ENCODE measurements at places on chromosomes 12 and 14. TPM values are rescaled to one million over a fixed set of nuclear protein-coding genes. Genes with fewer than 3 reads are reported as not detected.
A peak's percentile ranks its signal among the peaks of the same experiment; 100 is the strongest.

DNA sequence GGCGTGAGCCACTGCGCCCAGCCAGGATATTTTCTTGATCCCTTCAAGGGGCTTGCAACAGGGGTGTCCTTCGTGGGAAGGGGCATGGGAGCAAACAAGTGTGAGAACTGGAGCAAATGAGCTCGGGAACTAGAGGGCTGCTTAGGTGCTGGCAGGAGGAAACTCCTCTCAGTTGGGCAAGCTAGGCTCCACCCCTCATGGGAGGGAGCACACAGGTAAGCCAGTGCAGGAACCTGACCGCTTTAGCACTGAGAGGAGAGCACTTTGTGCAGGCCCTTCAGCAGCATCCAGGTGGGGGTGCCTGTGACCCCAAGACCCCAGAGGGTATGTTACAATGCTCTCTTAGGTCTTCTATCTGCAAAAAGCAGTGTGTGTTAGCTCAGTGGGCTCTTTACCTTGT, 755.4 kb upstream of the MDGA2 start:
- no peaks in the 10 kb centered on the region for H3K4me1 ChIP-seq
- no peak overlapping the region for H3K4me3 ChIP-seq
- no peak for DNase-seq
- no peaks in the 10 kb centered on the region for H3K36me3 ChIP-seq
- H3K27ac ChIP-seq = no peak overlapping the region

GRCh38 chr14:74980398-74980730, 22.4 kb upstream of the EIF2B2 start:
- H3K4me1 ChIP-seq = peaks cover 73% of the 10 kb centered on the region
- no peak overlapping the region for H3K4me3 ChIP-seq
- peak overlapping the region; percentile 90 for H3K27ac ChIP-seq

Gene FAIM2
- total RNA-seq = 2.8 TPM

Gene IAPP
- total RNA-seq = not detected

- DNase-seq = no peak
- peak overlapping the region; percentile 90 for H3K27ac ChIP-seq
- no peaks in the 10 kb centered on the region for H3K27me3 ChIP-seq
- no peaks in the 10 kb centered on the region for H3K36me3 ChIP-seq
- peak overlapping the region; percentile 92 for H3K4me3 ChIP-seq
- H3K4me1 ChIP-seq = peaks cover 36% of the 10 kb centered on the region
These were observed 1.4 kb downstream of the PPM1A start for GRCh38 chr14:60250257-60251035.

Gene TBC1D30
- total RNA-seq = 19.0 TPM

- H3K4me3 ChIP-seq = no peak overlapping the region
- H3K36me3 ChIP-seq = no peaks in the 10 kb centered on the region
- DNase-seq = no peak
- H3K27ac ChIP-seq = no peak overlapping the region
- no peaks in the 10 kb centered on the region for H3K27me3 ChIP-seq
- peaks cover 26% of the 10 kb centered on the region for H3K4me1 ChIP-seq
These were observed 57.6 kb upstream of the CNTN1 start for GRCh38 chr12:40634517-40635131.

Gene PRH2
- total RNA-seq = not detected

- H3K27ac ChIP-seq = no peak overlapping the region
- no peaks in the 10 kb centered on the region for H3K27me3 ChIP-seq
- no peak for DNase-seq
- no peak overlapping the region for H3K4me3 ChIP-seq
- H3K4me1 ChIP-seq = no peaks in the 10 kb centered on the region
- no peaks in the 10 kb centered on the region for H3K36me3 ChIP-seq
These were observed 817 bp upstream of the KRT4 start for GRCh38 chr12:52814710-52815155.

GRCh38 chr12:51687614-51688013, 96.6 kb downstream of the SCN8A start:
- no peak for DNase-seq
- no peaks in the 10 kb centered on the region for H3K36me3 ChIP-seq
- H3K4me1 ChIP-seq = peaks cover 8% of the 10 kb centered on the region
- H3K27ac ChIP-seq = no peak overlapping the region

Gene TMEM229B
- 2.1 TPM for total RNA-seq

Gene OR4E2
- total RNA-seq = not detected

GRCh38 chr12:51976376-51977160, 25.1 kb downstream of the ACVR1B start:
- H3K4me1 ChIP-seq = peaks cover 32% of the 10 kb centered on the region
- H3K36me3 ChIP-seq = peaks cover 23% of the 10 kb centered on the region
- no peaks in the 10 kb centered on the region for H3K27me3 ChIP-seq
- no peak overlapping the region for H3K4me3 ChIP-seq

- H3K4me1 ChIP-seq = peaks cover 21% of the 10 kb centered on the region
- DNase-seq = peak; percentile 29
- H3K27me3 ChIP-seq = no peaks in the 10 kb centered on the region
- no peaks in the 10 kb centered on the region for H3K36me3 ChIP-seq
- no peak overlapping the region for H3K4me3 ChIP-seq
These were observed 7.5 kb downstream of the C14orf180 start for GRCh38 chr14:104586832-104587620.

GRCh38 chr12:105279460-105280056, 43.6 kb upstream of the APPL2 start:
- no peak overlapping the region for H3K4me3 ChIP-seq
- H3K4me1 ChIP-seq = no peaks in the 10 kb centered on the region
- H3K27ac ChIP-seq = no peak overlapping the region
- H3K27me3 ChIP-seq = no peaks in the 10 kb centered on the region
- DNase-seq = no peak
- no peaks in the 10 kb centered on the region for H3K36me3 ChIP-seq

Gene GSG1
- not detected for total RNA-seq

GRCh38 chr12:8553088-8553627, 12.5 kb upstream of the CLEC4E start:
- no peaks in the 10 kb centered on the region for H3K27me3 ChIP-seq
- no peaks in the 10 kb centered on the region for H3K4me1 ChIP-seq

Data from thoracic aorta (tissue), 2 donors.